ENCODE measurements at places on chromosomes 12 and 14.

GRCh38 chr14:77961847-77962580, 162.1 kb downstream of the ADCK1 start:
- DNase-seq: no peak

GRCh38 chr12:130527239-130527638, 188.9 kb downstream of the RIMBP2 start:
- no peak for DNase-seq

GRCh38 chr12:123958462-123958861, 14.2 kb downstream of the CCDC92 start:
- DNase-seq: peak; percentile 39

GRCh38 chr14:79304279-79304678, 907.0 kb downstream of the DIO2 start:
- no peak for DNase-seq

- peak; percentile 34 for DNase-seq
These were observed 233.3 kb upstream of the PPFIA2 start for GRCh38 chr12:81992461-81992860.

- no peak for DNase-seq
These were observed 10.3 kb downstream of the OR10P1 start for GRCh38 chr12:55647027-55647426.

DNA sequence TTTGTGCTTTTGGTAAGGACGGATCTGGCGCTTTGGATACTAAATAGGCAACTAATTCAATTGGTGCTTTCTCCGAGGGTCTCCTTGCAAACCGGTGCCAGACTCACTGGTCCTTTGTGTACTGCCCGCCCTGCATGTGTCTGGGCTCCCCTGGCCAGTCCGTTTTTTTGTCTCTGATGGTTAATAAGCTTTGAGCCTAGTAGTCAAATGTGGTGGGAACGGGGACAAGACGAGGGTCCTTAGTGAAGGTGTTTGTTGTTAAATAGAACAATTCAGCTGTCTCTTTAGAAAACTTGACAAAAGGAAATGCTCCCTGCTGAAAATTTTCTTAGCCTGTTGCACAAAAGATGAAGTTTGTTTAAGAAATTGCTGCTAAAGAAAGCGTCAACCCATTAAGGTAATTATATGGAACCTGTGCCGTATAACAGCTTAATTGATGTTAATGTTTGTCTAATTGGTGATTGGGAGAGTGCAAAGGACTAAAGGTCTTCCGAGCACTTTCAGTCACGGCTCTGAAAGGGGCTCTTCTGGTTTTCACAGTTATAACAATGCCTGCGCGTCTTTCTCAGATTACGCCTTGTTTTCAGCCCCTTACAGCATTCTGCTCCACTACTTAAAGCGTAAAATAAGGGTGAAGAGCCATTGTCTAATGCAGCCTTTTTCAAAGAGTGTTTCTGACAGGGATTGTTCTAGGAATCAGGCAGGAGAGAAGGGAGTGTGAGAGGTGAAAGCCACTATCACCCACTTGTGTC, 537.4 kb downstream of the PRKD1 start:
- DNase-seq: peak; percentile 2

DNA sequence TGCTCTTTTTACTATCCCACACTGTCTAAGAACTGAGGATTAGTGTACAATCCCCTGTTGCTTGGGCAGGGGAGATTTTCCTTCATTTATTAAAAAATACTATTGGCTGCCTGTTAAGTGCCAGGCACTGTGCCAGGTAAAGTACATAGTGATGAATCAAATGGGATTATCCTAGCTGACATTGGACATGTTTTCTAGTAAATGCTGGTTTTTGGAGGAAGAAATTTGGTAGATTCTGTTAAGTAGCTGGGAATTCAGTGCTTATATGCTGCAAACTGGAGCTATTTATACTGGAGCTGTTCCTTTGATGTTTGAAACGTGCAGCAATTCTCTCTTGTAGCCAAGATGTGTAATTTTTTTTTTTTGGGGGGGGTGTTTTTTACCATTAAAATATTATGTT, 299.6 kb downstream of the EMP1 start:
- DNase-seq: no peak
